ENCODE measurements at places on chromosomes 2 and 18.

DNA sequence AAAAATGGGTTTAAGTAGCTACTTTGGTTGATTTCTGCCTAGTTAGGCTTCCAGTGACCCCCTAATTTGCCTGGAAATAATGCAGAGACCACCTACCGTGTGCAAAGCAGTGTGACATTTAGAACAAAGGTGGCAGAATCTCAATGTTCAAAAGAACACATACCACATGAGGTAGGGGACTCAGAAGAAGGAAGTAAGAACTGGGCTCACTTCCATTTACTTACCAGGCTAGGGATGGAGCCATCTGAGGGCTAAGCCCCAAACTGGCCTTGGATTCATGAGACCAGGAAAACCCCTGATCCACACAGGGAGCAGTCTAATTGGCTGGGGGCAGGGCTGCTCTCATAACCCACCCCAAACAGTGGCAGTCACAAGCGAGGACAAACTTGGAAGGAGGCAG lies 190.7 kb downstream of the NCKAP5 start:
- DNase-seq = no peak

DNA sequence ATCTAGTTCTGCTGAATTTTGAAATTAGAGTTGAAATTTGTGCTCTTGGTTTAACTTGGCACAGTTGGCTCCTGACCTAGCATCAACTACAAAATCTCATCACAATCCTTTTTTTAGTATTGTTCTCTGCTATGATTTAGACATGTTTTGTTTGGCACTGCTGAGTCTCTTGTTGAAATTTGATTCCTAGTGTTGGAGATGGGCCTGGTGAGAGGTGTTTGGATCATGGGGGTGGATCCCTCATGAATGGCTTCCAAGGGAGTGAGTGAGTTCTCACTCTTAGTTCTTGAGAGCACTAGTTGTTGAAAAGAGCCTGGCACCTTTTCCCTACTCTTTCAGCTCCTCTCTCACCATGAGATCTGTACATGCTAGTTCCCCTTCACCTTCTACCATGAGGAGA lies 605.6 kb upstream of the SLC39A10 start:
- DNase-seq = no peak

DNA sequence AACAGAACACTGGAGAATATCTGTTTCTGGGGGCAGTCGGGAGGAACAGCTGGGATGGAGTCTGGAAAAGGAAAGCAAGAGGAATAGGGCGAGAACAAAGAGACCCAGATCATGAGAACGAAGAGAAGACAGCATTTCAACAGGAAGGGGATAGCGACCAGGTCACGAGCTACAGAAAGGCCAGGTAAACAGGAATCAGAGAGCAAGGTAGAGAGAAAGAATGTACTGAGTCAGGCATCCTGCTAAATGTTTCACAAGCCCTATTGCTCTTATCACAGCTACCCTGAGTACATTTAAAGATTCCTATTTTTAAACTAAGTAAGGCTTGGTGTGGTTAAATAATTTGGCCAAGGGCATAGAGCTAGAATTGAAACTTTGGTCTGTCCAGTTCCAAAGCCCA lies 254.9 kb upstream of the RAB12 start:
- DNase-seq = no peak

DNA sequence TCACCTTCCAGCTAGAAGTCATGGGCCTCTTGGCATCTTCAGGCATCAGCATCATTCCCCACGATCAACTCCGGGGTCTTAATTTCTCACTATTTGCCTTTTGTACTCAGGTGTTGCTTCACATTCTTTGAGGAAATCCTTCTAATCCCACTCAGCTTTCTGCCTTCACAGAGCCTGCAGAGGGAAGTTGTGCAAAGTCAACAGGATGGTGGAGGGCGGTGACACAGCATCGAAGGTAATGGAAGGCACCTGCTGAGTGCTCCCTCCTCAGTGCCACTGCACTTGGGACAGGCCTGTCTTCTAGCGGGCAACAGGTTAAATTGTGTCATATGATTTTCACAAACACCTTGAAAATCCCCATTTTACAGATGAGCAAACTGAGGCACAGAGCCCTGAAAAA lies 164.0 kb downstream of the EN1 start:
- DNase-seq = no peak

- DNase-seq = no peak
Observed at GRCh38 chr2:120896901-120897300, 161.2 kb downstream of the GLI2 start.

- DNase-seq = no peak
Observed at GRCh38 chr2:85353876-85354285, 447 bp downstream of the RETSAT start.

- DNase-seq = no peak
Observed at GRCh38 chr2:206488623-206489022, 45.3 kb downstream of the ADAM23 start.

- no peak for DNase-seq
Observed at GRCh38 chr2:181934694-181935093, 43.2 kb downstream of the ITPRID2 start.

DNA sequence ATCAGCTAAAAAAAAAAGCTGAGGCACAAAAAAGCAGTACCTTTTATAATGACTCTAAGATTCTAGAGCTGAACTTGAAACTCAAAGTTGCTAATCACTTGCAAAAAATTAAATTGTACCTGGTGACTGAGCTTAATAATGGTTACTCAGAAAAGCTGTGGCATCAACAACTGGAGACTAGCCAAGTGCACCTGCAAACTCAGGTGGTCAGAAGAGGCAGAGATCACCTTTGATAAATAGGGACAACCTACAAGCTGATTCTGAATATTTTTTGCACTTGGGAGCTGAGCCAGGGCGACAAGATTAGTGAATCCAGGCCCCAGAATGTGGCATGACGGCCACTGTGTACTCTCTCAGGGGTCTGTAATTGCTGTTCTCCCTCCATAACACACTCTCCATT lies 3.0 kb downstream of the ABHD3 start:
- no peak for DNase-seq

GRCh38 chr18:63741769-63742168 lies 33.4 kb upstream of the SERPINB7 start:
- DNase-seq = no peak

DNA sequence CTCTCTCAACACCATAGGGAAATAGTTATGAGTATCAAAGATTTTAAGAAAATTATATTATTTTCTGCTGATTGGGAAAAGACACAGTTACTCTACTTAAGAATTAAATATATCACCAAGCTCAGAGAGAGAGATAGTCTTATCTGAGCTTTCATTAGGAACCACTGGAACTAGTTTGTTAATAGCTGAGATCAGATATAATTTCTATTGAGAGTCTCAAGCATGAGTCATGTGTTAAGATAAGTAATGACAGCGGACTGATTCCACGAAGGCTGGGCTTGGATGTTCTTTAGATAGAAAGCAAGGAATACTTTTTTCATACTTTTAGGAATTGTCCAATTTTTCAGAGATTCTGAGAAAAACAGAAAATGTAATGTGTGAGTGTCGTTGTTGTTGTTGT lies 44.4 kb upstream of the RBM44 start:
- no peak for DNase-seq

GRCh38 chr2:200168641-200169555 lies 137.6 kb upstream of the SPATS2L start:
- DNase-seq = no peak

- DNase-seq = no peak
Observed at GRCh38 chr18:2112435-2113045, 458.8 kb downstream of the METTL4 start.

DNA sequence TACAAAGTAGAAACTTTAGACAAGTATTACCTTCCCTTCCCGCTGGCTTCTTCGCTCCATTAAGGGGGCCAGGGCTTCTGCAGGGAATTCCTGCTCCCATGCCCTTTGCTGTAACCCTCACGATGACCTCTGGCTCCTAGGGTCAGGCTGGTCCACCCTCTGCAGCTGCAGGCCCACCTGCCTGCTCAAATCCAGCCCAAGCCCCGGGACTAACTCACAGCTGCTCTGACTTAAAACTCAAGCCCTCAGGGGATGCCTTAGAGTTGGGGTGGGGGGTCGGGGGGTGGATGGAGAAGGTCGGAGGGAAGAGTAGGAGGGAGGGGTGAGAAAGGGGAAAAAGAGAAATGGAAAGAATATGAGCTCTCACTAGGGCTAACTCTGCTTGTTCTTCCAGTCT lies 4.9 kb downstream of the IGFBP5 start:
- DNase-seq = no peak

- DNase-seq = no peak
Observed at GRCh38 chr2:7428454-7429204, 511.4 kb downstream of the RNF144A start.

DNA sequence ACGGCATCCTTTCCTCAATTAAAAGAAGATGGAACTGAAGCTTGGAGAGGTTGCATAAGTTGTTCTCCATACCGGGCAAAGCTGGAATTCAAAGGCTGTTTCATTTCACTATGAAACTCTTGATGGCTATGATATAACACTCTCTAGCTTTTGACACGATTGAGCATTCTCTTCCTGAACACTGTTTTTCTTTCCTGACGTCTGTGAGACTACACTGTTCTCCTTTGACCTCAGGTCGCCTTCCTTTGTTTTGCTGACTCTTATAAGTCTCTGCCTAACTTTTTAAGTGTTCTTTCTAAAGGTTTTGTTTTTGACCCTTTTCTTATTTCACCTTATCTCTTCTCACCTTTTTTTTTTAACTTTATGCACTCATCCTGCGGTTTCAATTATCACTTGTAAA lies 261.8 kb upstream of the LINC00305 start:
- DNase-seq = no peak

DNA sequence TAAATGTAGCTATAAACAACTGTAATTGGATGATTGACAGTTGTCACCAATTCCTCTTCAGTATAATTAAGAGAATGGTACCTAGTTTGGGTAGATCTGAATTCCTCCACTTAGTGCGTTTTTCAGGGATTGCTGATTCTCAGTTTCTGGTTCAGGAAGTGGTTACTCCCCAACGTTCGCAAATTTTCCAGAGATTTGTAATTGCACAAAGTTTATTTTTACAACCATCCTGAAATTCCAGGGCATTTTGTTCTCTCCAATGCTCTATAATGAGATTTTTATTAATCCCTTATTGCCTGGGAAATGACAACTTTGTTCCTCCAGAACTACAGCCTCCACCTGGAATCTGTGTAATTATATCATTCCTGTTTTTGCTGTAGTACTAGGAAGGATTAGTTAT lies 710.6 kb upstream of the ZEB2 start:
- no peak for DNase-seq

GRCh38 chr2:205929246-205929942 lies 156.6 kb downstream of the INO80D start:
- DNase-seq = no peak

GRCh38 chr2:238336151-238336550 lies 15.8 kb downstream of the TRAF3IP1 start:
- DNase-seq = no peak

DNA sequence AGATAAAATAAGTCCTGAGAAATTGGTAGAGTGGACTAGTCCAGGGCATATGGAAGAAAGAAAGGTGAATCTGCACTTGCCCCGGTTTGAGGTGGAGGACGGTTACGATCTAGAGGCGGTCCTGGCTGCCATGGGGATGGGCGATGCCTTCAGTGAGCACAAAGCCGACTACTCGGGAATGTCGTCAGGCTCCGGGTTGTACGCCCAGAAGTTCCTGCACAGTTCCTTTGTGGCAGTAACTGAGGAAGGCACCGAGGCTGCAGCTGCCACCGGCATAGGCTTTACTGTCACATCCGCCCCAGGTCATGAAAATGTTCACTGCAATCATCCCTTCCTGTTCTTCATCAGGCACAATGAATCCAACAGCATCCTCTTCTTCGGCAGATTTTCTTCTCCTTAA lies 9.8 kb downstream of the SERPINB13 start:
- no peak for DNase-seq

DNA sequence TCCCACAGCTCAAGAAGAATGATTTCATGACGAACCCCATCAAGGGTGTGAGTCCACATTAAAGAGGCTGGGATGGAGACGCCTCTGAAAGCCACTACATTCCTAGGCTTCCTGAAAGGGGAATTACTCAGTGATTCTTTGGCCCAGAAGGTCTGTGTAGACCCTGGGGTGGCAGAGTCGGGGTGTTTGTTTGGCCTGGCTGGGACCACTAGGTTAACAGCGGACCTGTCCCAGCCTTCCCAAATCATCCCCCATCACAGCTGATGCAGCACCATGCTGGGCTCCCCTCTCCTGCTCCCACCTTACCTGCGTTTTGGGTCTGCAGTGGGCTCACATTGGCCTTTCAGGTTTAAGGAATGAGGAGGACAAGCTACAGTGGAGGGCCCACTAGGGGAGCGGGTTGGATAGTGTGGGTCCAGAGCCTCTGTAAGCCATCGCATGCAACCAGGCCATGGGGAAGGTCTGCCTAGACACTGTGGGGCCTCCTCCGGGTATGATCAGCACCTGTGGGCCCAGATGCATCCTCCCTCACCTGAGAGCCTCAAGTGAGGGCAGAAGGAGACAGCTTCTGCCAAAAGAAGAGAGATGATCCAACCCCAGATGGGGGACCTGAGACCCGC lies 16.2 kb downstream of the DIPK1C start:
- peak; percentile 4 for DNase-seq

DNA sequence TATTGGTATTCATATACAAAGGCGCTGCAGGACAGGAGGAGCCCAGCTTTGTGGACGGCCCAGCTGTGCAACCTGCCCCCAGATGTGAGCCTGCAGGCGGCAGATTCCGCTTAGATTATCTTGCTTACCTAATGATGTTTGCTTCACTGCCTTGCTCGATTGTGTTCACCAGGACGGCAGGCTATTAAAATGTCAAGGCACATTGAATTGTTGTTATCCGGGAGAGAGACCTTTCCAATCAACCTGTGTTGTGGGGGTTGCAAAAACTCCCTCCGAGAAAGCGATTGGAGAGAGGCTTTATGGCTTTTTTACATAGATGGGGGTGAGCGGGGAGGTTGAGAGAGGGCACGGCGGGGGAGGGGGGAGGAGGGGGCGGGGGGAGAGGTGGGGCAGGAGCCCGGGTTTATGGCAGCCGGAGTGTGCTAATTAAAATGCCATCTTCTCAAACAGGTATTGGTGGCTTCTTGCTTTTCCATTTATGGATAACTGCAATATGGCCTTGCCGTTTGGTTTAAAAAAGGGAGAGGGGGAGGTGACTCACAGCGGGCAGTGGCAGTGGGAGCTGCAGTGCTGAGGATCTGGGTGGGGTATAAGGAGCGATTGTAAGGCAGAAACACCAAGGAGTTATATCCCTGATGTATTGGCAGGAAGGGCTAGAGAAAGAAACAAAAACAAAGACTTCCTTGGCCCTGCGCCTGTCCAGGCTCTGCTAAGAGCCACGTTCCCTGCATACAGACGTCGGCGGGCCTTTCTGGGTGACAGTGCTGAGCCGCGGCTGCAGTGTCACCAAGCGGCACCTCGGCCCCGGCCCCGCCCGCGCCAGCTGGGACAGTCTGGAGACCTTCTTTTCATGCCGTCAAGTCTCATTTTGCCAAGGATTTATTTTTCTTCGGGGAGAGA lies 97.2 kb downstream of the INSIG2 start:
- peak; percentile 75 for DNase-seq

DNA sequence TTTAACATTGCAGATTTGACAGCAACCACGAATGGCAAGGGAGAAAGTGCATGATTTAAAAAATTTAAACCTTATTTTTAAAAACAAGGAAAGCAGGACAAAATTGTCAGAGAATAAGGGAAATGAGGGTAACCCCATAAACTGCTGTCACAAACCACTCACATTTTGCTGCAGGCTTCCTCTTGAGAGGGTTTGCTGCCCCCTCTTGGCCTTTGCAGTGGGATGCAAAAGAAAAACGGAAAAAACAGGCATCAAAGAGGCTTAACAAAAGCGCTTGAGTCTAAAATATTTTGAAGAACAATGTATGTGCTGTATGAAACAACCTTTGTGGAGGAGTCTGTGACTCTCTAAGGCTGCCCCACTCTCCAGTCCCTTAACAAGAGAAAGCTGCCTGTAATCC lies 91.6 kb downstream of the TMX3 start:
- peak; percentile 28 for DNase-seq

- DNase-seq = no peak
Observed at GRCh38 chr2:108593547-108594098, 59.4 kb downstream of the LIMS1 start.

GRCh38 chr2:47225061-47225783 lies 70.1 kb upstream of the STPG4 start:
- no peak for DNase-seq

All from activated T-cell treated with anti-CD3 and anti-CD28 coated beads, Interleukin-2, amount 50 U/mL, for 48 hours (primary cell).